ENCODE measurements at places on chromosomes 1 and 21.

DNA sequence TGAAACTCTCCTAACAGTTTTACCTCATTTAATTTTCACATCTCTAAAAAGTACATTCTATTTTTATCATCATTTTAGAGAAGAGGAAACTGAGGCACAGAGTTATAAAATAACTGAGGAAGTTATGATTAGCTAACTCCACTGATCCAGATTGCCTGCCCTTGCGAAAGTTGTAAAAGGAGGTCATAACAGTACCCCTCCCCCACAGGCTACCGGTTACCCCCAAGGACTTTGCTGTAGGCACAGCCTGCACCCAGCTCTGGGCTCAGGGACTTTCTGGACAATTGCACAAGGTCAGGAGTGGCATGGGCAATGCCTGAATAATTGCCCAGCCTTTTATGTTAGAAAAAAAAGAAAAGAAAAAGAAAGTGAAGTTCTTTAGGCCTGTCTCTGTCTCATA is 22.7 kb downstream of the PIGM start:
- no peak for DNase-seq

DNA sequence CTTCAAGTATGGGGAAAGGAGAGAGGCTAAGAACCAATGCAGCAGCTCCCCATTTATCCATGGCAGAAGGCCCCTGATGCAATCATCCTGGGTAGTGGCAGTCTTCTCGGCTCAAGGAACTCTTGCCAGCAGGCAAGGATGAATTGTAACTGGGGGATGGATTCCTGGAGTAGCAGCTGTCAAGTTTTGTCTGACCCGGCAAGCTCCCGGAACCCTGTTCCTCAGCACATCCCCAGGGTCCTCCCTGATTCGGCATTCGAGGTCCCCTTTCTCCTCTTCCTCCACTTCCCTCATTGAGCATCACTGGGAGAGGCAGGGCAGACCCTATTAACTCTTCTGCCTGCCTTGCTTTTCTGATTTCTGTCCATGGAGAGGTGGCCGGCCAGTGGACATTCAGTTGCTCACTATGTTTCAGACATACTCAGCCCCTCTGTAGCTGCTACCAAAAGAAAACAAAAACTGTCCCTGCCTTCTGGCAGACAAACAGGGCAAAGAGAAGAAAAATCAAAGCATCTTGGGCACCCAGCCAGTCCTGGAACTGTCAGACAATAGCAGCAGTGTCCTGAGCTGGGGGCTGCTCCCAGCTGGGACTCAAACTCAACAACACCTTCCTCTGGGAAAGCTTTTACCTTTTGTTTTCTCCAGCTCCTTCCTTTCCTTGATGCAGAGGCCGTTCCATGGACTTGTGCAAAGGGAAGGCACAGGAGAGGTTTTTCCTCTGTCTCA is 5.6 kb upstream of the PTCH2 start:
- no peak for DNase-seq

DNA sequence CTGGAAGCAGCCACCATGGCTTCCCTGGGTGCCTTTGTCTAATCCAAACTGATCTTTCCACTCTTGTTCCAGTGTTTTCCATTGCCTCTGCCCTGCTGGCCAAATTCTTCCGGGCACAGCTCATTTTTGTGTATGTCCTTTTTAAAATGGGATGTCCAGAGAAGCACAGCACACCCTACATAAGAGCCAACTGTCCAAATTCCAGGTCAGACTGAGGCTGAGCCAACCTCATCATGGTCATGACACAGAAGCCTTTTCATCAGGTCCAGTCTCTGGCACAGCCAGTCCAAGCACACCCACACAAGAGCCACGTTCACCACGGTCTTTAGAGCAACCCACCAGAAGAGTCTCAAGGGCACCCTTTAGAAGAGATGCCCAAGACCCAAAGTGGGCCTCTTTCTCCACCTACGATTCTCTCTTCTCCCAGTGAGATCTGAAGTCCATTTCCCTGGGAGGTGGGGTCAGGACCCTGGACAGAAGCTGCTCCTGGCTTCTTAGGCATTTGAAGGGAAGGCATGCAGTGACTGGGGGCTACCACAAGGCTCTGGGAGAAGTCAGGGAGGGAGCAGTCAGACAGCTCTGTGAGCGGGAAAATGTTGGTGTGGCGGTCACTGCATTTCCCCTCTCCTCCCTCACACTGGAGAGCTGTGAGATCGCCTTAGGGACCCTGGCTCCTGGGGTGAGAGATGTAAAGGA is 53.2 kb downstream of the SYT2 start:
- DNase-seq: no peak

GRCh38 chr1:158035014-158035413 is 41.6 kb downstream of the KIRREL1 start:
- peak; percentile 77 for DNase-seq

DNA sequence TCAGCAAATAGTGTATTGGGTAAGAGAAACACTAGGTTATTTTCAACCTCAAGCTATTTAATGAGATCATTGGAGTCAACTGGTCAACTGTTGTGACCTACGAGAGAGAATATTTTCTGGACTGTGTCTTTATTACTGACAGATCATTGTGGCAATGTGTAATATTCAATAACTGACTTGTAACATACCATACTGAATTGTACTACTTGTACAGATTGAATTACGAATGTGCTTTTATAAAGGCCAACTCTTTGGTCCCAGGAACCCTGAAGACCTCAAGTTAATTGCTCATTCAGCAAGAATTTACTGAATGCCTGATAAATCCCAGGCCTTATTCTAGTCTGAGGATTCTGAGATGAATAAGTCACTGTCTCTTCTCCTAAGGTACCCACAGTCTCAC is 56.1 kb upstream of the CAMK1G start:
- no peak for DNase-seq

DNA sequence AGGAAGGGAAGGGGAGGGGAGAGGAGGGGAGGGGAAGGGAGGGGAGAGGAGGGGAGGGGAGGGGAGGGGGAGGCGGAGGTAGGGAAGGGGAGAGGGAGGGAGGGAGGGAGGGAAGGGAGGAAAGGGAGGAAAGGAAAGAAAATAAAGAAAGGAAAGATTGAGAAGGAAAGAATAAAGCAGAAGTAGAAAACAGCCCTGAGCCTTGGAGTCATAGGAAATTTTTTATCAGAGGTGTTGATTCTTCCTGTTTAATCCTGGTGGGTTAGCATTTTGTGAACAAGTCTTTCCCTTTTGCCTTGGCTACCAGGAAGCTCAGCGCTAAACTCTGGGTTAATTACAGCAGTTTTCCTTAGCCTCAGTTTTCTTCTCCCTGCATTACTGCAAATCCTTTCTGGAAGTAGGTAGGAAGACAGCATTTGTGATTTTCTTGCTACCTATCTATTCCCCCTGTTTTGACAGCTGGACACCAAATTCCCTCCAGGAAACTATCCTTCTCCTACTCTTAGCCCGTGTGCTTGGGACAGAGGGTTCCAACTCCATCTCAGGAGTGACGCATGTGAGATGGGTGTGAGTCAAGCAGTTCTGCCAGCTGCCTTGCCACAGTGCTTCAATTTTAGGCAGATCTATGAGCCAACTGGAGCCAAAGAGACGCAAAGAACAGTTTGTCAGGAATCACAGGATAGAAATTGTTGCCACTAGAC is 26.9 kb downstream of the TOMM20 start:
- no peak for DNase-seq

DNA sequence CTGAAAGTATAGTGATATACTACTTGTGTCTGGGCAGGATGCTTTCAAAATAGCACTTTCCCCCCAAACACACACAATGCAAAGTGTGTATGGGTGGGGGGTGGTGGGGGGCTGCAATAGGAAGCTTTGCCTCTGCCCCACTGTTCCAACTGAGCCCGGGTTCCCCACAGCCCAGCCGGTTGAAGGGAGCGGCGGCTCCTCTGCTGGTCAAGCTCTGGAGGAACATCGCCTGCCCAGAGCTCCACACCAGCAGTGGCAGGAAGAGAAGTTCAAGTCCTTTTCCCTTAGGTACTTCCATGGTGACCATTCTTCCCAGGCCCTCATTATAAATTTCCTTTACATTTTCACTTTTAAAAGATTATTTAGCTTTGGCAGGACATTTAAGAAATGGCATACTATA is 74.9 kb downstream of the CAPZB start:
- DNase-seq: no peak

- DNase-seq: peak; percentile 31
Observed at GRCh38 chr1:151972542-151973248, 21.0 kb downstream of the S100A10 start.

GRCh38 chr1:75170981-75171380 is 36.8 kb downstream of the LHX8 start:
- no peak for DNase-seq

DNA sequence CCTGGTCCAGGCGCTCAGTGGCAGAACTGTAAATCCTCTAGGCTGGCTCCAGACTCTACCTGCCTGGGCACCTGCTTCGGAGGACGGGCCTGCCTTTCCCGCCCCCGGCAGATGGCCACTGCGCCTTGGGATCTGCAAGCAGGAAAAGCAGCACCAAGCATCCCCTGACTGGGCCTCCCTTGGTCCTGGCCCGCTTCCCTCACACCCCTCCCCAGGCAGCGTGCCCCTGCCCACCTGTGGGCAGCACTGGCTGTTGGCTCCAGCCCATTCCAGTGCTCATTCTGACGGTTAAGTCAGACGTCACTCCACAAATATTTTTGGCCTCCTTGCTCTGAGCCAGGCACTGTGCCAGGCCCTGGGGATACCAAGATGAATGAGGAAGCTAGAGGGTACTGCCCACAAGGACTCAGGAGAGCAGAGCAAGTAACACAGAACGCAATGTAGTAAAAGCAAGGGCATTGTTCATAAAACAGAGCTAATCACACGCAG is 22.0 kb upstream of the BLACAT1 start:
- DNase-seq: peak; percentile 44

DNA sequence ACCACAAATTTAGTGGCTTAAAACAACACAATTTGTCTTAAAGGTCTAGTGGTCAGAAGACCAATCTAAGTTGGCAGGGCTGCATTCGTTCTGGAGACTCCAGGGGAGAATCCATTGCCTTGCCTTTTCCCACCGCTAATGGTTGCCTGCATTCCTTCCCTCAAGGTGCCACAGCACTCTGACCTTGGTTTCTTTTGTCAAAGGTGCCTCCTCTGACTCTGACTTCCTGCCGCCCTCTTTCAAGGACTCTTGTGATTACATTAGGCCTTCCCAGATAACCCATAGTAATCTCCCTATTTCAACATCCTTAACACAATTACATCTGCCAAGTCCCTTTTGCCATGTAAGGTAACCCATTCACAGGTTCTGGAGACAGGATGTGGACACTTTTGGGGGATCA is 145.3 kb downstream of the S1PR1 start:
- DNase-seq: no peak

GRCh38 chr1:202565890-202566602 is 144.2 kb downstream of the SYT2 start:
- no peak for DNase-seq

All from DMS 273 treated with DMSO at 0.1 percent for 48 hours (cell line).